ENCODE measurements at places on chromosomes 3 and 15. TPM values are rescaled to one million over a fixed set of nuclear protein-coding genes. Genes with fewer than 3 reads are reported as not detected.

Gene PIAS1
- total RNA-seq: 35.6 TPM

Gene STRIT1
- not detected for total RNA-seq

Gene CAMK1
- total RNA-seq: 13.4 TPM

Gene GOLGA6L7
- total RNA-seq: not detected

Gene HYAL1
- total RNA-seq: 1.2 TPM

Gene ATP13A5
- total RNA-seq: 0.43 TPM

Gene NCKIPSD
- total RNA-seq: 32.5 TPM

Gene ACSBG1
- not detected for total RNA-seq

Gene SNX1
- total RNA-seq: 63.0 TPM

Gene GPR149
- total RNA-seq: not detected

Gene PLA2G4E
- not detected for total RNA-seq

Gene FBXL2
- total RNA-seq: 11.8 TPM

Gene GRIP2
- total RNA-seq: 0.77 TPM

Measured in endodermal cell (in vitro differentiated cells).